ENCODE measurements at places on chromosomes 4 and X. TPM values are rescaled to one million over a fixed set of nuclear protein-coding genes. Genes with fewer than 3 reads are reported as not detected.
A peak's percentile ranks its signal among the peaks of the same experiment; 100 is the strongest.

- ATAC-seq: no peak
Observed at GRCh38 chr4:114694770-114695169, 96.2 kb downstream of the UGT8 start.

- ATAC-seq: peak; percentile 49
Observed at GRCh38 chr4:118941149-118941548, 52.5 kb downstream of the SYNPO2 start.

GRCh38 chr4:139951021-139951420 lies 203.0 kb downstream of the MAML3 start:
- no peak for ATAC-seq

DNA sequence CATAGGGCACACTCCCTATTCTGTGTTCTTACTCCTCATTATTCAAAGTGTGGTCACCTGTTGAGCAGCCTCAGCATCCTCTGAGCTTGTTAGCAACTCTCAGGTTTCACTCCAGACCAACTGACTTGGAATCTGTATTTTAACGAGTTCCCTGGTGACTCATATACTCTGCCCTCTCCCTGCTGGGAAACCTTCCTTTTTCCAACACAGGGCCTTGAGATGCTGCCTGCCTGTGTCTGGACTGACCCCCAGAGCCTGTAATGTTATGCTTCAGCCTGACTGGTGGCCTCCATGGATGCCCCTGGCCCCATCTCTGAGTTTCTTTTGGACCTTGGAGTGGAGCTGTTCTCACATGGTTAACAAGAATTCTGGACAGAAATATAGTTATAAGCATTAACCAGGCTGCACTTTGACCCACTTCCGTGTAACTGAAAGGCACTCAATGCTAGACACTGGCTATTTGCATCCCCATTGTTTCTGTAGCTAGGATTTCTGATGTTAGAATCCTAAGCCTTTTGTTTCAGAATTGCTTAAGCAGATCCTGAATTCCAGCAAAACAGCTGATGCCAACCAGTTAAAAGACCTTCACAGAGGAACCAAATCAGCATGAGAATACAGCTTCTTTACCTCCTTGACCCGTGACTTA lies 262.6 kb downstream of the STIM2 start:
- no peak for ATAC-seq

GRCh38 chr4:577499-578450 lies 1.7 kb upstream of the TMEM271 start:
- no peak for ATAC-seq

DNA sequence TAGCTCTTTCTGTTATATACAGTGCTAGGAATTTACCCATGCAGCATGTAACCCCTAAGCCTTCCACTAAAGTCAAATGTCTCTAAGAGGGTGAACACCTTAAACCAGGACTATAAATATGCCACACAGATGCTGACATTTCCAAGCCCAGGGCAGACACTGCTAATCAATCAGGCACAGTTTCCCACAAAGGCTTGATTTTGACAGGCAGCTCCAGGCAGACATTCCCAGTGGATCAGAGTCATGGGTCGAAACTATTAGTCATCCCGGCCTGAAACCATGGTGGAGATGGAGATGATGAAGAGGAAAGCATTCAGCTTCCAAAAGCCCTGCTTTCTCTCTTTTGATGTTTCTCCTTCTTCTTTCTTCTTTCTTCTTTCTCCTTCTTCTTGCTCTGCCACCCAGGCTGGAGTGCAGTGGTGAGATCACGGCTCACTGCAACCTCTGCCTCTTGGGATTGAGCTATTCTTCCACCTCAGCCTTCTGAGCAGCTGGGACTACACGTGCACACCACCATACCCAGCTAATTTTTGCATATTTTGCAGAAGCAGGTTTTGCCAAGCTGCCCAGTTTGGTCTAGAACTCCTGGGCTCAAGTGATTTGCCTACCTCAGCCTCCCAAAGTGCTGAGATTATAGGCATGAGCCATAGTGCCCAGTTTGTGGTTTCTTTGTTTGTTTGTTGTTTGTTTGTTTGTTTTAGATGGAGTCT lies 21.0 kb upstream of the SORCS2 start:
- no peak for ATAC-seq

GRCh38 chr4:56575820-56576429 lies 70.3 kb downstream of the ARL9 start:
- no peak for ATAC-seq

DNA sequence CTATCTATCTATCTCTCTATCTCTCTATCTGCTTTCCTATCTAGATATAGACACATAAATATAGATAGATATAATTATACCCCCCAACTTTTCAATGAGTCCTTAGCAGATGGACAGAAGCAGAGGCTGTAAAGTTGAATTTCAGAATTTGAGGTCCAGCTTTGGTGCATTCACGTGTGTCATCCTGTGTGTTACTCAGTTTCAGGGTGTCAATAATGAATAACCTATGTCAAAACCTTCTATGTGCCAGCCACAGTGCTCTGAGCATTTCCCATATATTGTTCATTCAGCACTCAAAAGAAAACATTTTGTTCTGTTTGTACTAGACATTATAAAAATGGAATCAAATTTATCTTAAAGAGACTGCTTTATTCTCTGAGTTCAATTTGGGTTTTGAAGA lies 310.0 kb downstream of the ARHGAP24 start:
- no peak for ATAC-seq

- no peak for ATAC-seq
Observed at GRCh38 chrX:71253253-71254091, 468 bp downstream of the ZMYM3 start.

DNA sequence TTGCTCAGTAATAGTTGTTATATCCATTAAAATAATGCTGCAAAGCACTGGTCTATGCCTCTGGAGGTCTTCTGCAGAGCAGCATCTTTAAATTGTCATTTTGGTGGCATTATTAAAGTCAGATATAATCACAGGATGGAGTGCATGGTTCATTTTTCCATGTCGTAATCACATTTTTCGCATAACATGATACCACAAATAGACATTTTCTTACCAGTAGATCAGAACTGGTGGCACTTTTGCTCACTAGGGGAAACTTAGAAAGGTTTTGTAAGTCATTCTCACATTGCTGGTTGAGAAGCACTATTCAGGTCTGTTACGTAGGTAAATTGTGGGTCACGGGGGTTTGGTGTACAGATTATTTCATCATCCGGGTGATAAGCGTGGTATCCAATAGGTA lies 484.5 kb upstream of the PRKX start:
- ATAC-seq: no peak

GRCh38 chr4:110088670-110089069 lies 109.7 kb downstream of the ELOVL6 start:
- ATAC-seq: no peak

DNA sequence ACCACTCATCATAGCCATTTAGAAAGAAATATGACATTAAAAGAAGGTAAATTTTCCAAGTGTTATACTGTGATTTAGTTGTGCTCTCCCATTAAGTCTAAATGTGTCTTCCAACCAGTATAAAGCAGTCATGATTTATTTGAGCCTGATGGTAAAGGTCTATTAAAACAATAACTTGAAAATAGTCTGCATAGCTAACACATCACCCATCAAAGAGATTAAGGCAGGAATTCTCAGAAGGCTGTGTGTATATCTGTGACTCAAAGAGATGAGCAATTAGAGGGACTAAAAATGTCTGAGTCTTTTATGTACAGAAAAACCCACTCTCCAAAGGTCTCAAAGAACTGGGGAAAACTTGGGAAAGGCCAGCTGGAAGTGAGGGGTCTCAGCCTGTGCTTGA lies 70.3 kb upstream of the IQCM start:
- ATAC-seq: no peak

DNA sequence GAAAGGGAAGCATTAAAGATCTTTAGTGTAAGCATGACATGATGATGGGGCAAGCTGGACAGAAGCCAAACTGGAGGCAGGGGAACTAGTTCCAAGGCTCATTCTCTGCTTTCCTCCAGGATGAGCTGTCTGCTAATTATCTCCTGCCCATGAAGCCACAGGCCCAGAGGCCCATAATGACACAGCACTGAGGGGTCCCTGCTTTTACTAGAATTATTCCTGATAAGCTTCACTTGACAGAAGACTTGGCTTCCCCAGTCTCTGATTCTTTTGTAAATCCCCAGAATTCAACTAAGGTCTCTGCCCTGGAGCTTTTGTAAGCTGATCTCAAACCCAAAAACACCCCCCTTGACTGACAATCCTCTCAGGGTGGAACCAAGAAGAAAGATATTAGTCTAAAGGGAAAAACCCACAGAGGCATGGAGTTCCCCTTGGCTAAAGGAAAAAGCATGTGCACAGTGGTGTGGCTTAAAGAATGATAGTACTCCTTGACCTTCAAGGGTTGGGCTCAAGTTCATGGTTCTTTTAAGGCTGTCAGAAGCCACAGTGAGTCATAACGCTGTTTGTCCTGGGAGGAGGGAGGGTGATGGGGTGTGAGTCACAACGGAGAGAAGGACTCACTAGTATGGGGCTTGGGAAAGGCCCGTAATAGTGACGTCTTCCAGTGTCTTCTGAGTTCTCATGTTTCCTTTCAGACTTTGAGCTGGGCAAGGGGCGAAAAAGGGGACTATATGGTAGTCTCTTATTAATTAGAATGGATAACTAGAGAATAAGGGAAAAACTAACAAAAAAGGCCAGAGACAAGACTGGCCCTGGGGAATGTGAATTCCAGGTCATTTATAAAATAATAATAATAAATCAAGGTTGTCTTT lies 146.0 kb upstream of the CPEB2 start:
- peak; percentile 96 for ATAC-seq

DNA sequence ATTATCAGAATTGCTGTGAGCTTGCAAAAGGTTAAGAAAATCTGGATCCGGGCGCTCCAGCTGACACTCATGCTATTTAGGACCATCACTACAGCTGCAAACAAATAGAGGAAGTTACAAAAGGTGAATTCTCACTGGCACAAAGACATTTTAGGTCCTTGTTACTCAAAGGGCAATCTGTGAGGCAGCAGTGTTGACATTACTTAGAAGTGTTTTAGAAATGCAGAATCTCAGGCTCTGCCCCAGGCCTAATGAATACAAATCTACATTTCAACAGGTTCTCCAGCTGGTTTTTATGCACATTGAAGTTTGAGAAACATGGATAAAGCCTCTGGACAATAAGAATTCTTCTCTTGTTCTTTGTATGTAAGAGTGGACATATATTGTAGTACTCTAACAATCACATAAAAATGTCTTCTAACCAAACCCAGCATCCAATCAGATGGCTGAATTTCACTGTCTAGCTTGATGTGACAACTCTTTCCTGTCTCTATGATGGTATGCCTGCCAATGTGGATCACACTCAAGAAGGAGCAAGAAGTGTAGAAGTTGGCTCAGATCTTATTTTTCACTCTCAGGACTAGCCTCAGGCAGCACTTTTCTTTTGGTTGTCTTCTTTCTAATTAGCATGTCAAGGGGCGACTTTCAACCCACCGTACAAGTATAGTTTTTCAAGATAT lies 18.8 kb downstream of the SLC7A11 start:
- ATAC-seq: no peak

DNA sequence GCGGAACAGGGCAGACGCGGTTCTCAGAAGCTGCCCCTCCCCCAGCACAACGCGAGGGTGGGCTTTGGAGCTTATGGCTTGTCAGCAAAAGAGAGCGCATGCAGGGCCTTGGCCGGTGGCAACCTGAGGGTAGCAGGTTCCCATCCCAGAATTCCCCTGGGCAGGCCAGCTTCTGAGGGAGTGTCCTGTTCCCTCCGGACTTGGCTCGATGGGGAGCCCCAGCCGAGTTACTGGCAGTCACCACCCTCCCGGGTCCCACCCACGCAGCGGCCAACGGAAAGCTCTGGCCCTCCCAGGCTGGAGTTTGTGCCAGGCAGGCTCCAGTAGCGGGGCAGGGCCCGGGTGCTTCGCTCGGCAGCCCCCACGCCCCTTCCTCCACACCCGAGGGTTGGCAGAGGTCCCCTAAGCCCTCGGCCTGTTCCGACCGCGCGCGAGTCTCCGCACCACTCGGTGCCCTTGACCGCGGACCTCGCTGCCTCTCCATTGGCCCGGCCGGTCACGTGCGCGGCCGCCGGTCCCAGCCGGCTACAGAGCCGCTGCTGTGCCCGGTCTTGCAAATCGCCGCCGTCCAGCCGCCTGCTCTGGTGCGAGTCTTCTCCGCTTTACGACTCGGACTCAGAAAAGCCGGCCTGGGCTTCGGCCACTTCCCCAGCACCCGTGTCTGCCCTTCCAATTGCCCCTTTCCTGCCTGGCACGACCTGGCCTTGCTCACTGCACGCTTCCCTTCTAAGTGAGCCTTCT lies 20.9 kb upstream of the MTM1 start:
- ATAC-seq: peak; percentile 89

DNA sequence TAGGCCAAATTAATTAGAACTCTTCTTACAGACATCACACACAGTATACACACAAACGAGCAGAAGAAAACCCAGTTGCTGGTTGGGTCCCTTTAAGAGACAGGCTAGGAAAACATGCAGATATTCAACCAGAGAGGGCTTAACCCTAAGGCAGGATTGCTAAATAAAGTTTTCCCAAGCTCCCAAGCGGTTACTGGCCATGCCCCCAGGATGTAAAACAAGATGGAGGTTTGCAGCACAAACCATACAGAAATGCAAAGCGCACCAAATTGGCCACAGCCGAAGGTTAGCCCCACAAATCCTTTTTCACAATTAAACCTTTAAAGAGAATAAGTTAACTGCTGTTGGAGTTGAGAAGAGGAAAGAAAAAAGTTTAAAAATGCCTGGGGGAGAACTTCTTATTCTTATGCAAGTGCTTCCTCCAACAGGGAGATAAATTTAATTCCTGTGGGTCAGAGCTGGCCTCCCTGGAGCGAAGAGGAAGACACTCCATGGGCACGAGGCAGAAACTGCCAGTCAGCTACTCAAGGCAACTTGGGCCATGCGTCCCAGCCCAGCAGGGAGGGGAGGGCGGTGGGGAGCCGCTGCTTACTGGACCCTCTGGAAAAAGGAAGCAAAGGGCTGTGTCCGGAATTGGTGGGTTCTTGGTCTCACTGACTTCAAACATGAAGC lies 167.6 kb upstream of the ARSJ start:
- no peak for ATAC-seq

DNA sequence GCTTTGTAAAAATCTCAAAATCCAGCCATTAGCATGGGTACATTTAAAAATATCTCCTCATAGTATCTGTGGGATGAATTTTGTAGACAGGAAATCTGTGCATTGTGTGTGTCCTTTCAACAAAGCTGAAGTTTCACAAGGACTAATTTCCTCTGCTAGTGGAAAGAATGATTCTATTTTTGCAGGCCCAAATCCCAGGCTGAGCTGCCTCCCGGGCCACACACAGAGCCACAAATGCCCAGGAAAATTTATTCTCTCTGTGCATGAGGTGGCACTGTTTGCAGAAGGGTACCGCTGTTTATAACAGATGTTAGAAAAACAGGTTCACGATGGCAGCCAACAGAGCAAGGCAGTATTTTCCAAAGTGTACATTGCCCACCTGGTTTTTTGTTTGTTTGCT lies 11.0 kb upstream of the VCX3B start:
- ATAC-seq: no peak

GRCh38 chrX:118864063-118864635 lies 40.5 kb downstream of the ZCCHC12 start:
- ATAC-seq: no peak

- peak; percentile 51 for ATAC-seq
Observed at GRCh38 chr4:77994194-77994721, 62.9 kb upstream of the FRAS1 start.

- ATAC-seq: no peak
Observed at GRCh38 chrX:42149765-42150164, 226.4 kb upstream of the CASK start.

Gene HSFX4
- not detected for total RNA-seq

Gene ADRA2C
- total RNA-seq: 1.2 TPM

Gene PASD1
- not detected for total RNA-seq

Gene CITED1
- not detected for total RNA-seq

Gene RAB39B
- not detected for total RNA-seq
